ENCODE measurements at places on chromosomes 5 and 9.
A peak's percentile ranks its signal among the peaks of the same experiment; 100 is the strongest.

- DNase-seq, result no peak
These were observed 150.5 kb downstream of the GCNT1 start for GRCh38 chr9:76609285-76610010.

- no peak for DNase-seq
These were observed 87.8 kb downstream of the RASEF start for GRCh38 chr9:82975176-82975575.

DNA sequence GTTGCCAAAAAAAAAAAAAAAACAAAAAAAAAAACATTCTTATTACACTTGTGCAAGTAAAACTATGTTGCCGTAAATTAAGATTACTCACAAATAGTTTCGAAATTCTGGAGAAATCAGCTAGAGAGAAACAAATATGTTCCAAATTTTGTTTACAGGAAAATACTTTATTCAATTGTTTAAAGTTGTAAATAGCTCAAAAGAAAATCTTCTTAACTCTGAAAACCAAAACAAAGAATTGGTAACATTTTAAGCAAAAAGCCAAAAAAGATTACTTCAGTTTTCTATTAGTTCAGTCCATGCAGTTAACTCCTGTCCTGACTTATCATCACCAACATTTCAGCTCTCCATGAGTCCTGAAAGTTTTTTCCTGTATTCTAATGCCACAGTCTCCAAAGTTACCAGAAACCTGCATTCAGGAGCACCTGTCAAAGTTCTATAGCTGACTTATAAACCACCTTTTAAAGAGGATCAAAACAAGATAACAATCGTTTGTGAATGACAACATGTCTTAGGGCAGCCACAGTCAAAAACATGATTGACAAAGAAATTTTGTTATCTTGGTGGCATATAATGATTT lies 194.1 kb downstream of the RANBP17 start:
- DNase-seq, result no peak

GRCh38 chr5:68283766-68284165 lies 68.2 kb downstream of the PIK3R1 start:
- no peak for DNase-seq

DNA sequence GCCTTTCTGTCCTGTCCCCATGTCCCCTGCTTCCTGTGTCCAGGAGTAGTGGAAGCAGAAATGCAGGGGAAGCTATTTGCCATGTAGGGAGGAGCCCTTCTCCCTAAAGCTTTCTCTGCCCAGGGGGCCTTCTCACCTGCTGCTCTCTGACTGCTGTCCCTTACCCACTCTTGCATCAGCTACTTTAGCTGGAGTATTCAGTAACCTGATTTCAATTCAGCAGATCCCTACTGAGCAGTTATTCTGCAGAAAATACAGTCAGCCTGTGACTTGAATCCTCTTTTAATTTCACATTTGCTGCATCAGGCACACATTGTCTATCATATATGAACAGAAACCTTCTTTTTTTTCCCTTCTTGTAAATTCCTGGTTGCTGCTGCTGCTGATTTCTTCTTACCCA lies 90.4 kb downstream of the MVB12B start:
- peak; percentile 73 for DNase-seq

- no peak for DNase-seq
These were observed 51.8 kb upstream of the TGFBR1 start for GRCh38 chr9:99052815-99053715.

- DNase-seq, result no peak
These were observed 514.1 kb upstream of the MEF2C start for GRCh38 chr5:89397096-89397495.

DNA sequence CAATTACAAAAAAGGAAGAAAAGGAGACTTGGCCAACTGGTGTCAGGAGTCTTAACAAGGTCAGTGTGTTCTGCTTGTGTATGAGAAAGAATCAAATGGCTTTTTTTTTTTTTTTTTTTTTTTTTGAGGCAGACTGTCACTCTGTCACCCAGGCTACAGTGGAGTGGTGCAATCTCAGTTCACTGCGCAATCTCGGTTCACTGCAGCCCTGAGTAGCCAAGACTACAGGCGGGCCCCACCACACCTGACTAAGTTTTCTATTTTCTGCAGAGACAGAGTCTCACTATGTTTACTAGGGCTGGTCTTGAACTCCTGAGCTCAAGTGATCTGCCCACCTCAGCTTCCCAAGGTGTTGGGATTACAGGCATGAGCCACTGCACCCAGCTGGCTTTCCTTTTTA lies 3.1 kb upstream of the IL7R start:
- no peak for DNase-seq

All from NCI-H1417 (cell line).